NCI-H2029 (cell line): ENCODE measurements at places on chromosomes 7 and 10.

GRCh38 chr10:61804414-61804813 is 97.1 kb upstream of the ARID5B start:
- DNase-seq, result no peak

- DNase-seq, result no peak
These were observed 203.0 kb upstream of the MINDY3 start for GRCh38 chr10:16063350-16063749.

GRCh38 chr10:3107426-3107961 is 40.1 kb downstream of the PFKP start:
- DNase-seq, result no peak

DNA sequence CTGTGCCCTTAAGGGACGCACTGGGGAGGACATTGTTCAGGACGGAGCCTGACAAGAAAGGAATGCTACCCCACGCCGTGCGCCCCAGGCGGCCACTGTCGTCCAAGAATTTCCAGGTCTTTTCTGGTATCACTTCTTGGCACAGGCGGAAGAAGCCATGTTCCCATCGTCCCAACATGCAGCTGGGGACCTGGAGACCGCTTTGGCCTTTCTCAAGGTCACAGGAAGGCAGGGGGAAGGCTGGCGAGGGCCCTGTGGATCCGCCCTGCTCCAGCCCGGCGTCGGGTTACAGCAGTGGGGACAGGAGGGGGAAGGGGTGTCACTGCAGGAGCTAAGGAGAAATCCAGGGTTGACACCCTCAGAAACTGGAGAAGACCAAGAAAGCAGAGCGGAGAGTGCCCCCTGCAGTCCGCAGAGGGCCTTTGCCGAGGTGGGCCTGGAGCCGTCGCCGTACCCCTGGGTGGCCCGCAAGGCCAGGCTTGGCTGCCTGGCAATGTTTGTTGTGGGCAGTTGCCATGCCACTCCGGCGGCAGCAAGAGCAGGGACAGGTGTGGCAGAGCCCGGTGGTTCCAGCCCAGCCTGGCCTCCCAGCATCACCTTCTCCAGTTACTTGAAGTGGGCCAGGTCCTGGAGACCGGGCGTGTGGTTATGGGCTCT is 104.1 kb downstream of the LHPP start:
- DNase-seq, result peak; percentile 85

DNA sequence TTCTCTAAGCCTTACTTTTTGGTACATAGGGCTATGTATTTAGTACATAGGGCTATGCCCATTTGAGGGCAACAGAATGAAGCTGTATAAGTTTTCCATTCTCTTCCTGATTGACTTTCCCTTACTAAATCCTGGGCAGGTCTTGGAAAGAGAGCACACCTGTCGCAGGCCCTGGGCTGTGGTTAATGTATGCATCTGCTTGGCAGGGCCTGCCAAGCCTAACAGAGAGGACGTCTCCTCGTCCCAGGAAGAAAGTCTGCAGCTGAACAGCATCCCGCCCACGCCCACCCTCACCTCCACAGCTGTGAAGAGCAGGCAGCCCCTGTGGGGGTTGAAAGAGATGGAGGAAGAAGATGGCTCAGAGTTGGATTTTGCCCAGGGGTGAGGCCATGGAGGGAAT is 8.9 kb upstream of the PVRIG start:
- no peak for DNase-seq

GRCh38 chr10:110733218-110733952 is 89.2 kb downstream of the RBM20 start:
- no peak for DNase-seq

- no peak for DNase-seq
These were observed 1023.5 kb downstream of the TYW1 start for GRCh38 chr7:68020102-68020501.

DNA sequence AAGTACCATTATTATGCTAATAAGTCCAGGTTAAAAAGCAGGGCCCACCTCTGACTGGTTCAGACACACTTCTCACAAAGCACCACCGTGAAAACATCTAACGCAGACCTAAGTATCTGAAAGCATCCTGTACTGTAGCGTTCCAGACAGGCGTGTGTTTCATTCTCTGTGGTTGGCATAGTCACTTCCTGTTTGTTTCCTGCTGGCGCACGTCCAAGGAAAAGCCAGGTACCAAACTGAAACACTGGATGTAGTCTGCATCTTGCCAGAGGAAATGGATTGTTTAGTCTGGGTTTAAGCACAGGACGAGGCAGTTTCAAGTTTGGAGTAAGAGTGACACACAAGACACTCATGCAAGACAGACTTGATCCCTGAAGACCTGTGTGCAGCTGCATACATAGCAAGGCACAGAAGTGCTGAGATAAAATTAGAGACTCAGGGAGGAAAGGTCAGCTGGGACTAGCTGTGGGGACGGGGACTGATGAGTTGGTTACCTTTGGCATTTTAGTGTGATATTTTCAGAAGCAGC is 23.3 kb downstream of the BPGM start:
- peak; percentile 52 for DNase-seq

DNA sequence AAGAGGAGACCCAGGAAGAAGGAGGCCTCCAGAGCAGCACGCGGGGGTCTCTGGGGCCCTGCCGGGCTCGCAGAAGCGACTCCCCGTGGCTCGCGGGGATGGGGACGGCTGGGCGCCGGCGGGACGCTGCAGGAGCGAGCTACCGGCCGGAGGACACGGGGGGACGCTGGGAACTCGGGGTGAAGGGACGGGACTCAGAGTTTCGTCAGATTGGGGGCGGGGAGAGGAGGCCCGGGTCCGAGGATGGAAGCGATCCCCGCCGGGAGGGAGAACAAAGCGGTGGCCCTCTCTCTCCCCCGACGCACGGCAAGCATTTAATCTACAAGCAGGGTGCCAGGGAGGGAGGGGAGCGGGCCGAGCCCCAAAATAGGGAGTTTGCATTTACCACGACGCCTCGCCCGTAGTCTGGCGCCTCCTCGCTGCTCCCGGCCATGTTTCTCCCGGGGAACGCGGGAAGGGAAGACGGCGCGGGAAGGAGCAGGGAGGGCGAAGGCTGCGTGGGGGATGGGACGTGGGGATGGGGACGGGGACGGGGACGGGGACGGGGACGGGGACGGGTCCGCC is at the start of gene PRTFDC1:
PRTFDC1 (minus strand) TSS at position 464 of the 564 bp plus-strand sequence; CDS start at position 433, 31 bp downstream.
- DNase-seq, result no peak

DNA sequence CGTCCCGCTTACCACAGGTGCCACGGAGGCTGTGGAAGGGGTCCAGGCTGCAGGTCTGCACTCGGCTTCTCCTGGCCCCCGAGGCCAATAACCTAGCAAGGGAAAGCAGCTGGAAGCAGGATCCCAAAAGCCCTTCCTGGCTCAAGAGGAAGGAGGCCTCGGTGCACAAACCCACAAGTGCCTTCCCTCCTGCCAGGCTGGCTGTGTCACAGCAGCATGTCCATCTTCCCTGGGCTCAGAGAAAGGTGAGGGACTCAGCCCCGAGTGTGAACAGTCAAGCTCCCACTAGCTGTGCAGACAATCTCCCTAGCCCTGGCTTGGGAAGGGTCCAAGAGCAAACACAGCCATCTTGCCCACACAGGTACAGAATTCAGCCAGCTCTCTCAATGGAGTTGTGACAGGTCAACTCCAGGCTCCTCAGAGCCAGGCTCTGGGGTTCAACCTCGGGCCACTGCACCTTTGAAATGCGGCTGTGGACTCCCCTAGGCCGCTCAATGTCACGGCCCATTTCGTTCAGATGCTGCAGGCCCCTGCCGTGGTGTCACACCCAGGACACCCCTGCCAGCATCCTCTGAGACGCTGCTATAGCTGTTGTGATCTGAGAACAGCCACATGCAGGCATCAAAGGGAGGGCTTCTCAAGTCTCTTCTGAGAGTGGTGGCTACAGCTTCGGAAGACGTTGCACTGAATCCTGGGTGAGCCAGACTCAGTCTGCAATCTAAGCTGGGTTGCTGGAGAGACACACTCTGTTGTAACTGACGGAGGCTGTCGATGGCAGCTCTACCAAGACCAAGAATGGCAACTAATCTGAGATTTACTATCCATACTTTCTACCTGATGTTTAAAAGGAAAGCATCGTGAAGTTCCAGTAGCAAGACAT is 137.9 kb downstream of the DIP2C start:
- no peak for DNase-seq

DNA sequence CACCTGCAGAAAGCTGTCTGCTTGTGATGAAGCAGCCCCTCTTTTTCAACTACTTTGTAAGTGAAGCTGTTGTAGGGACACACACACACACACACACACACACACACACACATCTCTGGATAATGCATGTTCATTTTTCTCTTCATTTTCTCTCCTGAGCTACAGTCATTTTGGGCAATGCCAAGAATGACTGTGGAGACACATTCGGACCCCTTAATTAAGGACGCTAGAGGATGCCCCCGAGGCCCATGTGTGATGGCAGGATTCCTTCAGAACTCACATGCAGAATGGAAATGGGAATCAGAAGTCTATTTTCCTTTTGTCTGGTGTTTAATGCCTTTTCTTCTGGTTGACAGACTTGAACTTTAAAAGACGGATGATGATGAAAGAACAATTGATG is 56.6 kb downstream of the CLRN3 start:
- no peak for DNase-seq

DNA sequence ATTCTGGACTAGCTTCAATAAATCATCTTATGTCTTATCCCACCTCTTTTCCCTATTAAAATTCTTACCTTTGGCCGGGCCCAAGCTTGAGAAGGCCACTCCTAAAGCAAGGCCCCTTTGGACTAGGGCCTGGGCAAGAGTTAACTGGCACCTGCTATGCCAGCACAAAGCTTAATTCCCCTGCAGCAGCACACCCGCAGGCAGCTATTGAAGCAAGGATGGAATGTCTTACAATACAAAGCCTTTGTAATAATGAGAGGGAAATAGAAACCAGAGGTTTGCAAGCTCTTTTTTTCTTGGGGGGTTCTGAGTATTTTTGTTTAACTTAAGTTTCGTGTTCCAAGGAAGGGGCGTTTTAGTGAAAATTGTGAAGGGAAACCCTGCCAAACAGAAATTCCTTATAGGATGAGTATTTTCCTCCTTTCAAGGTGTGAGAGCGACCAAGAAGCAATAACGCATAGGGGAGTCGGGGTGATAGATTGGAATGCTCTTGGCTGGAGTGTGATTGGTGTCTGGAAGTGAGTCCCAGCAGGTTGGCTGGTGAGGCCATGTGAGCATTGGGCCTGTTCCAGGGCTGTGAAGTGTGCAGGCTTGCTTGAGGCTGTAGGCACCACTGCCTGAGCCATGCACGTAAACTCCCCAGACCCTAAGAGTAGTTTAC is 148.5 kb downstream of the KIAA1217 start:
- no peak for DNase-seq

- DNase-seq, result peak; percentile 71
These were observed 91.2 kb upstream of the PARD3 start for GRCh38 chr10:34906067-34906965.

DNA sequence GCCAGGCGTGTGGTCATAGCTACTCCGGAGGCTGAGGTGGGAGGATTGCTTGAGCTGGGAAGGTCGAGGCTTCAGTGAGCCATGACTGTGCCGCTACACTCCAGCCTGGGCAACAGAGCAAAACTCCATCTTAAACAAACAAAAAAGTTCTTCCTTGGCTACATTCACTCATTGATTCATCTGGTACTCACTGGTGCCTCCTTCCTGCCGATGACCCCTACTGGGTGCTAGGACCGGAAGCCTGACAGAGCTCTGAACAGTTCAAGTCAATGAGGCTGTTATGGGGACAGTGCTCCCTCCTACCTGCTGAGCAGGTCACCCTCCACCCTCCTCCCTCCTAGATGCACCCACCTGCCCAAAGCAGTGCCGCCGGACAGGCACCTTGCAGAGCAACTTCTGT is 4.9 kb downstream of the PCOLCE start:
- no peak for DNase-seq

DNA sequence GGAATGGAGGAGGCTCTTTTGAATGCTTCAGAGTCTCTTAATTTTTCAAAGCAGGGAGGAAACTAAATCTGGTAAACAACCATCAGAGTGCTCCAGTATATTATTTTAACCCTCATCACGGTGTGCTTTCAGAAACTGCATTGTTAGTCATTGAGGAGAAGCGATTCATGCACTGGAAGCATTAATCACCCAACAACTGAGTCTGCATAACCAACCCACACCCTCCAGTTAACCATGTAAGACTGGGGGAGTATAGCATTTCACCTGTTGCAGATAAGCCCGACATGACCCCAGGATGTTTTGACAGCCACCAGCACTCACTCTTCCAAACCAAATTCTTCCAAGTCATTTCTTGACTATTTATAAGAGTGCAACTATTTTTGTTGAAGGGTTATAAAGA is 257.6 kb downstream of the GATA3 start:
- DNase-seq, result no peak

GRCh38 chr10:14253711-14254110 is 77.0 kb downstream of the FRMD4A start:
- DNase-seq, result no peak

DNA sequence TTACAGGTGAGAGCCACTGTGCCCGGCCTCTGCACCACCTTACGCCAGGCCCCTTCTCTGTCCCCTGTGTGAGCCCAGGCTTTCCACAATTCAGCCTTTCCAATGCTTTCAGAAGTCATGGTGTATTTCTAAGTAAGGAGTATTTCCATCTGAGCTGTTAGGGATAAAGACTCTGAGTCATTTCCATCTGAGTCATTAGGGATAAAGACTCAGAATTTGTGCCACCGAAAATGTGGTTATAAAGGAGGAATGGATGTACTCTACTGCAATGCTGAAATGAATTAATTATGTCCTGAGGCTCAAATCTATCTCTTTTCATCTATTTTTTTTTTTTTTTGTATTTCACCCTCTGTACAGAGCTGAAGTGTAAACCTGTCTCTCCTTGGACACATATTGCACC is 84.0 kb downstream of the GATA3 start:
- DNase-seq, result no peak

DNA sequence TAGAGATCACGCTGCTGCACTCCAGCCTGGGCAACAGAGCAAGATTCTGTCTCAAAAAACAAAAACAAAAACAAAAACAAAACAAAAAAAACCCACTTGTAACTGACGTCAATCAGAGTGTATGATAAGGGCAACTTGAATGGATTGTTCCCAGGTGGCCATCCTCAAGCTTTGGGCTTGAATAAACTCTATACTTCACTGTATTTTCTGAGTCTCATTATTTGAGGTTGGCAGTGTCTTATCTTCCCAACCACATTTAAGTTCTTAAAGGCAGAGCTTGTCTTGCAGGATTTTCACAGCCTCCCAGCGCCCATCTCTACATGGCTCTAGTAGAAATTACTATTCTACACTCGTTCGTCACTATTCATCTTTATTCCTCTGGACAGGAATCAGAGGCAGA is 5.1 kb upstream of the OAT start:
- DNase-seq, result no peak

- DNase-seq, result no peak
These were observed 72.8 kb upstream of the ZNF722 start for GRCh38 chr7:63925626-63926460.
